ENCODE measurements at places on chromosomes 7 and 10.

DNA sequence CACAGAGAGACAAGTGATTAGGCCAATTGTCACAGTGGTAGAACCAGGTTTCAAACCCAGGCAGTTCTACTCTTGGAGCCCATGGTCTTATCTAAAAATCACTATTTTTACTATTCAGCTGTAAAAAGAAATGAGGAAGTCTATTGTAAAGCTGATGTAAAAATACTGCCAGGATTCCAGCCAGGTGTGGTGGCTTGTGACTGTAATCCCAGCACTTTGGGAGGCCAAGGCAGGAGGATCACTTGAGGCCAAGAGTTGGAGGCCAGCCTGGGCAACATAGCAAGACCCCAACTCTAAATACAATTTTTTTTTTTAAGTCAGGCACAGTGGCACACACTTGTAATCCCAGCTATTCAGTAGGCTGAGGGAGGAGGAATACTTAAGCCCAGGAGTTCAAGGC, 40.4 kb downstream of the HIP1 start:
- DNase-seq: no peak

DNA sequence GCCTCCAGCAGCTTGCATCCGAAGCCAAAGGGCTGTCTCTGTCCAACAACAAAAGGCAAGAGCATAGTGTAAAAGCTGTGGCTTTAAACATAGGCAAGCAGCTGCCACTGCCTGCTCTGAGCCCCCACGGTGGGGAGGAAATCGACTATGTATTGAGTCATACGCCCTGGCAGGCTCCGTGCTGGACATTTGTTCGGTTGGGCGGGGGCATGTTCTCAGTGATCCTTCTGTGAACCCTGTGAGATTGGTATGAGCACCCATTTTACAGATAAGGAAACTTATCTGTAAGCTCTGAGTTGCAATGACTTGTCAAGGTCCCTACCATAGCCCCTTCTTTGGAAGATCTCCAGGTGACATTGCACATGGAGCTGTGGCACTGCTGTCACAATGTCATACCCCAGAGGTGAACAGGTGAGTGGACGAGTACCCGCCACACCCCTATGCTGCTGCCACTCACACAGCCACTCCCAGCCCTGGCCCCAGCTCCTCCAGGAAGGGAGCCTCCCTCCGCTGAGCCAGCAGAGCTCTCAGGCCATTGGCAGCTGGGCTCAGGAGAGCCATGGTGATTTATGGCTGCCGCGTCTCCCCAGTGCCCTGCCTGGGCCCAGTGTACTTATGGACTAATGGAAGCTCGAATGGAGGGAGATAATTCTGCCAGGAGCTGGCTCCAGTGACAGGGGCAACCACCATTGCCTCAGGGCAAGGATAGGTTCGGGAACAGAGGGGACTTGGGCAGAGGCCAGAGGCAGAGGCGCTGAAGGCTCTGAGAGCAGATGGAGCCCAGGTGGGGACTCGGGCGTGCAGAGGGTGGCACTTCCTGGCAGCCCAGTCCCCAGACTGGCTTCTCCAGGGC, 43.7 kb downstream of the UNC5B start:
- DNase-seq: no peak

DNA sequence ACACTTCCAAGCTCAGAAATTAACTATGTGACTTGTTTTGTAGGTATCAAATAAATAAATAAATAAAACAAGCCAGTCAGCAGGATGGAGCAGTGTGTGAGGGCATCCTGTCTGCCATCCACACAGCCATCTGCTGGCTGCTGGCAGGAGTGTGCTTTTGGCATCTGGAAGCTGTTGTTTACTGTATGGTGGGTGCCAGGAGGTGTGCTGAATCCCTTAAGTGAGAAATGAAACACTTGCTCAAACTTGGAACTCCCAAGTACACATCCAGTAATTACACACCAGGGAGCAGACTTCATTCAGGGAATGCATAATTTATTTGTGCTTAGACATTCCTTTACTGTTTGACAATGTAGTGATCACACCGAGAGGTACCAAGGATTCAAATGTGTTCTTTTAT, 16.9 kb upstream of the TAX1BP1 start:
- DNase-seq: no peak

GRCh38 chr7:103668279-103668941, 222.4 kb upstream of the SLC26A5 start:
- no peak for DNase-seq

DNA sequence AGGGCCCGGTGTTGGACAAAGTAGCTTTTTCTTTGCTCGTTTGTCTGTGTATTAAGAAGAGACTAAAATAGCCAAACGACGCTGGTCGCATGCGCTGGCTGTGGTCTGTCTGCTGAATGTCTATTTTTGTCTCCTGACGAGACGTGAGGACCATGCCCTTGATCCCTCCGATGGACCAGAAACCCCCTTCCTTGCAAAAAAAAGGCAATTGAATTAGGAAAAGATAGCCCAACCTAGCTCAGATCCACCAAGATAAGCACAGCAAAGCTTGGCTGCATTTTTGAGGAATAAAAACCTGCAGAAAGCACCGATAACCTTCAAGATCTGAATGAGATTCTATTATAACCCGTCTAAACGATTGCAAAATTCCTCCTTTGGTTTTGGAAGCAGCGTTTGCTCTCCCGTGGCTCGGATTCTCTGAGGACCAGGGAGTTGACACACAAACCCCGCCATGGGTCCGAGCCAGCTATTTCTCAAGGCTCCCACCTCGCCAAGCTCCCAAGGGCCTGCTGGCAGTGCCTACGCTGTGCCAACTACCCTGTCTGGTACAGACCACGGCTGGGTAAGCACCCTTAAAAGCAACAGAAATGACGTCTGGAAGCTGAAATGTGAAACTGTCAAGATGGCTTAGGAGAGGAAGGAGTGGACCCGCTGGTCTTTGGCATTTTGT, 17.7 kb upstream of the TTYH3 start:
- DNase-seq: no peak

DNA sequence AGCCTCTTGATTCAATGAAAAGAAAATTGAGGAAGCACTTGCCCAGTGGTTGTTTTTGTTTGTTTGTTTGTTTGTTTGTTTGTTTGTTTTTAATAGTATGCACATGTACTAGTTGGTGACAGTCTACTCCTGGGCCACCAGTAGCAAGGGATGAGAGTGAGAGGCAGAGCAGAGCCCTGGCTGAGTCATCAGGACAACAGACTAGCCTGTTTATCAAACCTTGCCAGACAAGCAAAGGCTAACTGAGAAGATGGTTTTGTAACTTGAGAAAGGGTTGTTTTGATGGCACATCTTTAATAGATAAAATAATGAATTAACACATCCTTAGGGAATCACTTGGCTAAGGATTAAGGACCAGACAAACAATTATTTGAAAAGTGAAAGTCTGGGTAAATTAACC, 78.1 kb downstream of the INHBA start:
- DNase-seq: no peak

DNA sequence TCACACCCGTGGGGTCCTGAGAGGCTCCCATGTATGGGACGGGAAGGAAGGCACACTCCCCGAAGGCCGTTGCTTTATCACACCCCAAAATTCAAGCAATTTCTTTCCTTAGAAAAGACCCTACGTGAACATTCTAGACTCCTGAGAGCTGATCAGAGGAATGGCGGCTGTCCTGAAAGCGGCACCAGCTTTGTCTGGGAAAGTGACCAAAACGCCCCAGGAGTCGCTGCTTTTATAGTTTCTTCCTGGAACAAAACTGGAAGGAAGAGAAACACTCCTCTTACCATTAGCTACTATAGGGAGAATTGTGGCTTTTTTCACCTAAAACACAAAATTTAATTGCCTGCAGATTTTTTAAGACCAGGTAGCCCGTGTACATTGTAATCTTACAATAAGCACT, 261.8 kb upstream of the RNF32 start:
- no peak for DNase-seq

DNA sequence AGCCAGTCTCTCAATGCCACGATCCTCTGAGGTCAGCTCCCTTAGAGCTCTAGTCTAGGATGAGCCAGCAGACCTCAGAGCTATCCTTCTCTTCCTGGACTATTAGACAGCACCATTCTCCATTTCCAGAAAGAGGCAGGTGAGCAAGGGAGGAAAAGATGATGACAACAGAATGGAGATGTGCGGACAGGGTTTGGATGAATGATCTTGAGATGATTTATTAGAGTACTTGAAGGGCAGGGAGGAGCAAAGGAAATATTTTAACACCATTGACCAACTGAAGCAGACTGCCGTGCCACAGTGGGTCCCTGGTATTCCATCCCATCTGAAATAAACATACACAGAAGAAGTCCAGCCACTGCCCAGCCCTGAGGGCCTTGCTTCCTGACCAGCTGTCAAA, 94.3 kb downstream of the CFAP58 start:
- DNase-seq: no peak

- no peak for DNase-seq
These were observed 53.8 kb downstream of the TAX1BP1 start for GRCh38 chr7:27793780-27794179.

- DNase-seq: peak; percentile 50
These were observed 700 bp downstream of the SMC3 start for GRCh38 chr10:110568055-110568735.

GRCh38 chr7:157310676-157311185, 26.1 kb upstream of the DNAJB6 start:
- no peak for DNase-seq

- no peak for DNase-seq
These were observed 153.7 kb downstream of the SH2D4B start for GRCh38 chr10:80691441-80691840.

DNA sequence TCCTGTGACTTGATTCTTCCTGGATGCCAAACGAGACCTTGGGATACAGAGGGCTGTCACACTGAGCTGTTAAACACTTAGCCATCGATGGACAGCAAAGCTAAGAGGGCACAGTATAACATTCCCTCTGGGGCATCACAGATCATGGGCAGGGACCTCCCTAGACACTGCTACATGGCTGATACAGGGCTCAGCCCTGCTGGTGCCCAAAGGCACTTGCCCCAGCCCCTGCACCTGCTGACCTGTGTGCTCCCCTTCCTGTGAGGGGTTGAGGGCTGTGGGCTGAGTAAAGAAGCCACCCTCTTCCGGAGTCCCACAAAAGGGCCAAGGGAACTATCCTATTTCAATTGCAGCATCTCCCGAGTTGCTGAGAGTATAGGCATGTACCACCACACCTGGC, 337.9 kb downstream of the EXOC4 start:
- DNase-seq: no peak

DNA sequence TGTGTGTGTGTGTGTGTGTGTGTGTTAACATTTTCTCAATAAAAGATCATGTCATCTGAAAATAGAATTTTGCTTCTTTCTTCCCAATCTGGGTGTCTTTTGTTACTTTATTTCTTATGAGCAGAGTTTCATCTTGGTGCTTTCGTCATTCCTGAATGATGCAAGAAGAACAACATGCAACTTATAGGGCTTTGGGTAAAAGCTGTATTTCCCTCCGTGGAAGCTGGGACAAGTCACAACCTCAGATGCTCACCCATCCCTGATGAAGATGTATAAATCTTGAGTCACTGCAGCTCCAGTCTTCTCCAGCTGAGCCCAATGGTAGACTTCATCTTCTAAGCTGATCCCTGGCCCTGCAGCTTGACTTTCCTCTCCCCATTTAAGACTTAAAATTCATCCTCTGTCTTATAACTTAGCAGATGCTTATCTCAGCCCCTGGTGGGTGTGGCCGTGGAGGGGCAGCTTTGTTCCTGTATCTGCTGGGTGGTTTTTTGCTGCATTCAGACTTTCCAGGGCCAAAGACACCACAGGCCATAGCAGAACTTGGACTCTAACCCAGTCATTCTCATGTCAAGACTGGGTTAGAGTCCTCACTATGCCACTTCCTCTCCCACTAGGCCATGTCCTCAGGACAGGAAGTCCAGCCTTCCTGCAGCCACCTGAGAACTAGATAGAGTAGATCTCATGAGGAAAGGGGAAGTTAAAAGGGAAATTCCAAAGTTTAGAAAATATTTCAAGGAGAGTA, 356.4 kb downstream of the TNS3 start:
- no peak for DNase-seq

DNA sequence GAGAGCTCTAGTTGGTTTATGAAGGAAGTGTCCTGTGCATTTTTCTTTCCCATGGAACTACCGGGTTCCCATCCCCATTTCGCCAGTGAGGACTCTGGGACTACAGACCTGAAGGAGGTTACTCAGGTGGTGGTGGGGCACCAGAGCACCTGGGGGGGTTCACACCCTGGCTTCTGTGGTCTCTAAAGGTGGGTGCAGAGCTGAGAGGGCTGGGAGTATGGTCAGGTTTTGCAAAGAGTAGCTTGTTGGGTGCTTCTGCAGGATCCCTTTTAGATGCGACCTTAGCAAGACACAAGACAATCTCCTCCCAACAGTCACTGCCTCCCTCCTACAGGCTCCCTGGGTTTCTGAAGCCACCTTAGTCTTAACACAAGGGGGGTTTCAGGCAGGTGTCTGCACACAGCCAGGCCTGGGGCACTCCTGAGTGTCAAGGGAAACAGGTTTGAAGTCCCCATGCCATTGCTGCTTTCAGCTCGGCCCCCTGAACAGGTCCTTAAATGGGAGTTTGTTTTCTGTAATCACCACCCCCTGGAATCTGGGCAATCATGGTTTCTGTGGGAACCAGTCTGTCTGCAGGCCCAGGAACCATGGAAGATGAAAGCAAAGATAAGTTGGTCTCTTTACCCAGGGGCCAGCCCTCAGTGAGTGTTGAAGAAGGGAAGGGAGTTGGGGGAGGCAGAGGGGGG, 9.9 kb upstream of the CXCL12 start:
- no peak for DNase-seq

DNA sequence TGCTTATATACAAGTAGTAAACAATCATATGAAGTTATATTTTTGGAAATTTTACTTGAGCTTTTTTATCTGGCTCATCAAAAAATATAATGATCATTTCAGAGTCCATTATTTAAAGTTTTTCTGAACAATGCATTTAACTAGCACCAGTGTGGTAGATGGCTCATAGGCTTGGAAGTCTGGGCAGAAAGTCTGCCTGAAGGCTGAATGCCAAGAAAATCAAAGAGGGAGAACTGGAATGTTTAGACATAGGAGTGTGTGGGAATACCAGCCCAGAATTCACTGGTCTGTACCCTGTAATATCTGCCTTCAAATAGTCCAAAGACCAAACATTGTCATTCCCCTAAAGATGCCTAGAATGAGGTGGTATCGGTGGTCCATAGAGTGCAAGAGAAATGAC, 40.3 kb upstream of the ANK3 start:
- no peak for DNase-seq

- DNase-seq: no peak
These were observed 591.0 kb downstream of the MAGI2 start for GRCh38 chr7:78862411-78862900.

- DNase-seq: no peak
These were observed 19.0 kb upstream of the HSPB1 start for GRCh38 chr7:76283254-76284159.

- no peak for DNase-seq
These were observed 67.2 kb downstream of the ATAD1 start for GRCh38 chr10:87750817-87751216.

DNA sequence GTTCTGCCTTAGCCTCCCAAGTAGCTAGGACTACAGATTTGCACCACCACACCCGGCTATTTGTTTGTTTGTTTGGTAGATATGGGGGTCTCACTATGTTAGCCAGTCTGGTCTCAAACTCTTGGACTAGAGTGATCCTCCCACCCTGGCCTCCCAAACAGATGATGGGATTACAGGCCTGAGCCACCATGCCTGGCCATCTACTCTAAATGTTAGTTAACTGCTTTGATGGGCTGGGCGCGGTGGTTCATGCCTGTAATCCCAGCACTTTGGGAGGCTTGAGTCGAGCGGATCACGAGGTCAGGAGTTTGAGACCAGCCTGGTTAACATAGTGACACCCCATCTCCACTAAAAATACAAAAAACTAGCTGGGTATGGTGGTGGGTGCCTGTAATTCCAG, 74.8 kb downstream of the SEPTIN14 start:
- DNase-seq: no peak

- no peak for DNase-seq
These were observed 69.2 kb upstream of the PALS2 start for GRCh38 chr7:24504040-24504439.

- DNase-seq: no peak
These were observed 43.7 kb downstream of the ZNF273 start for GRCh38 chr7:64946772-64947171.
